Testis (tissue), 5 donors: ENCODE measurements at places on chromosomes 5 and 9.

DNA sequence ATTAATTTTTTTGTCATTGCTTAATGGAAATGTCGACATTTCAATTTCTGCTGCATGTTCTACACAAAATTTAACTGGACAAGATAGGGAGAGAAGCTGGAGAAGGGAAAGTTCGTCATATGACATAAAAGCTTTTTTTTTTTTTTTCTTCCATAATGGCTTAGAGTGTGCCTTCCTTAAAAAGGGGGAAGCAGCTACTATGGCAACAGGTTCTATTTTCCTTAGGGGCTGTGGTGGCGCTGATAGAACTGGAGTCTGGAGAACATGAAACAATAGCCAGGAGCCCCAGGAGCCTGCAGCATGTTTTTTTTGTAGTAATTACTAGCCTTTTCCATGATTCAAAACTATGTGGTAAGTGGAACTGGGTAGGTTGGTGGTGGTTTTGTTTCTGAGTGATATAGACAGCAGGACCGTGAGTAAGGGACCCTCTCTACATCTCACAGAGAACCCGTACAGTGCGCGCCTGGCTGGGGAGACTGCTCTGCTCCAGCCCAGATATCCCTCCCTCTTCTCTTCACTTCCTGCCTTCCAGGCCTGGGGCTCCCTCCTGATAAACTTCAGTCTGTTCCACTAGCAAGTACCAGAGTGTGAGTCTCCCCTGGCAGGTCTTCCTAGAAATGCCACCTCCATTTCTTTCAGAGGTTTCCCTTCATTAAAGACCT is 301.6 kb downstream of the NR3C1 start:
- no peak for DNase-seq
- H3K36me3 ChIP-seq, result no peaks in the 10 kb centered on the region
- H3K4me3 ChIP-seq, result no peak overlapping the region
- H3K27me3 ChIP-seq, result no peaks in the 10 kb centered on the region
- H3K27ac ChIP-seq, result no peak overlapping the region

DNA sequence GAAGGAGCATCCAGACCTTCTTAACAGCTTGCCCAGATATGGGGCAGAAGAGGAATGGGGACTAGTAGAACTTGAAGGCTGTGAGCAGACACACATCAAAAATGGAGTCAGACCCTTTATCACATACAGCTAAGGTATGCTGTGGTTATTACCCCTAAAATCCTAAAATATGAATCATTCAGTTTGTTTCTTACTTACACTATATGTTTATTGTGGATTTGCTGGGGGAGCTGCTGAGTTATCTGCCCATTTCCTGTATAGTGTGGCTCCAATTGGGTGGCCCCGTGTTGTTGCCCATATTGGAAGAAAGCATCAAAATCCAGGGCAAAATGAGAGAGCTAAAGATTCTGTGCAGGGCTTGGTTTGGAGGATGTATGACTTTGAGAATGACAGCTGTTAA is 56.9 kb downstream of the AP3S1 start:
- no peak for DNase-seq
- no peaks in the 10 kb centered on the region for H3K4me1 ChIP-seq
- H3K36me3 ChIP-seq, result no peaks in the 10 kb centered on the region
- no peaks in the 10 kb centered on the region for H3K27me3 ChIP-seq

DNA sequence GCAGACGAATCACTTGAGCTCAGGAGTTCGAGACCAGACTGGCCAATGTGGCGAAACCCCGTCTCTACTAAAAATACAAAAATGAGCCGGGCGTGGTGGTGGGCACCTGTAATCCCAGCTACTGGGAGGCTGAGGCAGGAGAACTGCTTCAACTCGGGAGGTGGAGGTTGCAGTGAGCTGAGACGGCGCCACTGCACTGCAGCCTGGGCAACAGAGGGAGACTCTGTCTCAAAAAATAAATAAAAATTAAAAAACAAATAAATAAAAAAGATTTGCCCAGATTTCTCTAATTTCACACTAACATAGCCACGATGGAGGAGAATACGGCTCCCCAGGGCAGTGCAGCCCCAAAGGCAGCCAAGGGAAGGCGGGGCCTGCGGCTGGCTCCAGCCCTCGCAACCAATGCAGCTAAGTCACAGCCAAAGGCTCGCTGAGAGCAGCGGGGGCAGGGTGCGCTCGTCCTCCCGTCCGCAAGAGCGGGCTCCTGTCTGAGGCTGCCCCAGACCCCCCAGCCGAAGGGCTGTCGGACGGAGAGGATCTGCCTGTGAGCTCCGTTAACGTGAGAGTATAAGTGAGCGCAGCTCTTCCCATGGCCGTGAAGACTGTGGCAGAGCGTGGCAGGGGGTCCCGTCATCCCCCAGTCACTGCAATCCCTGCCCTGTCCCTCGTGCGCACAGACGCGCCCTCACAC is 43.5 kb downstream of the SLC12A7 start:
- H3K36me3 ChIP-seq, result no peaks in the 10 kb centered on the region
- H3K27me3 ChIP-seq, result no peaks in the 10 kb centered on the region
- H3K27ac ChIP-seq, result no peak overlapping the region
- no peak overlapping the region for H3K4me3 ChIP-seq
- no peaks in the 10 kb centered on the region for H3K4me1 ChIP-seq
- DNase-seq, result no peak

DNA sequence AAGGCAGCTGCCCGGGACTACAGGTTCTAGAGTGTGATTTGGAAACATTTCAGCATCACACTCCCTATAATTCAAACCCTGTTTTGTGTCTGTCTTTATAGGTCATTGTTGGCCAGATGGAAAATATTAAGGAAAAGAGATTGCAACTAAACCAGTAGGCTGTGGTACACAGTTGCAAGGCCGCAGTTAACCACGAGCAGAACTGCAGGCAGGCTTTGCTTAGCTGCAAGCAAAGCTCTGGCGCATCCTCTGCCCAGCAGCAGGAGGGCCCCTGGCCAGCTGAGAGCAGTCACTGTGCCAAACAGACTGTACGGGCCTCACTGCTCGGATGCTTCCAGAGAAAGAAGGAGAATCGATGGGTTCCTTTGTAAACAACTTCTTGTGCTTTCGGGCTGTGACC is 204.5 kb downstream of the DENND1A start:
- no peaks in the 10 kb centered on the region for H3K36me3 ChIP-seq
- H3K4me1 ChIP-seq, result peaks cover 5% of the 10 kb centered on the region
- H3K27ac ChIP-seq, result no peak overlapping the region
- DNase-seq, result peak; percentile 48

DNA sequence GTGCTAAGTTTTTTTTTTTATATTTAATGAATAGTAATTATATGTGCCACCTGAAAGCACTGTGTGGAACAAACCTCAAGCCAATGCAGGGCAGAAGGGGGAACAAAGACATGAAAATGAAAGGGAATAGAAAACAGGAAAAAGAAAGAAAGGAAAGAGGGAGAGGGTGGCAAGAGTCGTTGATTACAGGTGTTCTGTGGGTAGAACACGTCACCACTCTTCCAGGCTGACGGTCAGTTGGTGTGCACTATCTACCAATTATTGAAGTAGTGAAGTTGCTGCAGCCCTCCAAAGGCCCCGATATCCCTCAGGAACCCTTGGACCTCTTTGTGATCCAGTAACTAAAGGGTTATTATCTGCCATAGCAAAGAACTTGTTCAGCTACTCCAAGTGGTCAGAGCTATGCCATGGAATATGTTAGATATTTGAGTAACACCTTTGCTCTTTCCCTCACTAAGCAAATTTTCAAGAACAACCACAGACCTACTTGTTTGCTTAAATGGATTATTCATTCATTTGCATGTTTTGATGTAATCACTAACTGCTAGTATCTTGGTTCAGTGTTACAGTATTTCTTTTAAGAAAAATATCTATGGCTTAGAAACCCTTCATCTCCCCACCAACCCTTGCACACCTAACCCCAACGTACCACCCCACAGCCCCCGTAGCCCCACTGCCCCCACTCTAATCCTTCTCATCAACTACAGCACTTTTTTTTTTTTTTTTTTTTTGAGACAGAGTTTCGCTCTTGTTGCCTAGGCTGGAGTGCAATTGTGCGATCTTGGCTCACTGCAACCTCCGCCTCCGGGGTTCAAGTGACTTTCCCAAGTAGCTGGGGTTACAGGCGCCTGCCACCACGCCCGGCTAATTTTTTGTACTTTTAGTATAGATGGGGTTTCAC is 31.3 kb downstream of the FYB1 start:
- no peaks in the 10 kb centered on the region for H3K27me3 ChIP-seq
- no peak overlapping the region for H3K27ac ChIP-seq
- H3K4me3 ChIP-seq, result no peak overlapping the region
- no peaks in the 10 kb centered on the region for H3K4me1 ChIP-seq
- no peaks in the 10 kb centered on the region for H3K36me3 ChIP-seq

DNA sequence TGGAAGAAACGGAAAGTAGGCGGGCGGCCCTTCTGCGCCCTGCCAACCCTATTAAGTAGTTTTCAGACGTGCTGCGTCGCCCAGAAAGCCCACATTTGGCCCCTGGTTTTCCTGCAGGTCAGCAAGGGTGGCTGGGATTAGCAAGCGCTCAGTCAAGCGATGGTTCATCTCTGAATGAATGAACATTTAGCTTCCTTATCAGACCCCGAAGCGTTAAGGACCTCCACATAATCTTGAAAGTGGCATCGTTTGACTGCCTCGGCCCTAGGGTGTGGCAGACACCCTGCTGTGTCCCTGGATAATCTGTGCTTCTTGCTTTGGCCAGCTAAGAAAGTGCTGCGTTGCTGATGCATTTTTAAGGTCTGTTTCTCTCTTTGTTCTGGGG is 684 bp downstream of the TOR1B start:
- no peaks in the 10 kb centered on the region for H3K27me3 ChIP-seq
- H3K4me3 ChIP-seq, result peak overlapping the region; percentile 85
- peak overlapping the region; percentile 85 for H3K27ac ChIP-seq
- H3K36me3 ChIP-seq, result no peaks in the 10 kb centered on the region

DNA sequence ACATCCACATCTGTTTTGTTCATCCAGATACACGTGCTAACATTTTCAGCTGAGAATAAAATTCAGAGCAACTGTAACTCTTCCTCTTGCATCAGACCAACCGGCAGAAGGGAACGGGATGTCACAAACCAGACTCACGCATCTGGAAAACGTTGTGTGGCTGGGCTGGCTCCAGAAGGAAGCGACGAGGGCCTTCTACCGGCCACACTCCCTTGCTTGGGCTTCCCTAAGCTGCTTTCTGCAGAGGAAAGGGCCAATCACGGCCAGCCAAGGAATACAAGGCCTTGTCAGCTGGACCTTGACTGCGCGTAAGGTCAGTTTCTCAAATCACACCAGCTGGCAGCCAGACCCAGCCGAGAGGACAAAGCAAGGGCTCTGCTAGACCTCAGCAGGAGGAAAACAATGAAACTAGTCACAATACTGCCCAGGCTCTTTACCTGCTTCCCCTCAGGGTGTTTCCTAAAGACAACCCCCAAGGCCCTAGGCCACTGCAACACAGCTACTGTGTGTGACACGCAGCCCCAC is 106.1 kb downstream of the THBS4 start:
- H3K36me3 ChIP-seq, result no peaks in the 10 kb centered on the region
- peak; percentile 93 for DNase-seq
- peaks cover 39% of the 10 kb centered on the region for H3K4me1 ChIP-seq
- H3K4me3 ChIP-seq, result no peak overlapping the region

DNA sequence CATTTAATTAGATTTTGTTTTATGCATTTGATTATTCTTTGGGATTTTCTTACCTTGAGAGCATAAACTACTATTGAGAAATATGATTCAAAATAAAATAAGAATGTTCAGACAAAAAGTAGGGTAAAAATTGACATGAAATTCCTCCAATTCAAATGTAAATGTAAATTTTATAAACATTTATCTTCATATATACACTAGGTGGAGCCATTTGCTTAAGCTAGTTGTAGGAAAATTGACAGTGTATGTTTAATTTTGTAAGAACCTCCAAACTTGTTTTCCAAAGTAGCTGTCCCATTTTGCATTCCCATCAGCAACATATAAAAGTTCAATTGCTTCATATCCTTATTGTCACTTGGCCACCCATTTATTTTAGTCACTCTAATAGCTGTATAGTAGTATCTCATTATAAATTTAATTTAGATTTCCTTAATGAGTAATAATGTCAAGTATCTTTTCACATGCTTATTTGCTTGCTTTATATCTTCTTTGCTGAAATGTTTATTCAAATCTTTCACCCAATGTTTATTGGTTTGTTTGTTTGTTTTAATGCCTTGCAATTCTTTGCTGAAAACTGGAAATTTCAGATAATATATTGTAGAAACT is 37.6 kb upstream of the SLCO6A1 start:
- no peaks in the 10 kb centered on the region for H3K4me1 ChIP-seq
- no peak for DNase-seq
- H3K36me3 ChIP-seq, result no peaks in the 10 kb centered on the region
- H3K4me3 ChIP-seq, result no peak overlapping the region

- peaks cover 11% of the 10 kb centered on the region for H3K4me1 ChIP-seq
- H3K36me3 ChIP-seq, result no peaks in the 10 kb centered on the region
- H3K4me3 ChIP-seq, result no peak overlapping the region
- H3K27ac ChIP-seq, result no peak overlapping the region
- peak; percentile 47 for DNase-seq
These were observed 389.1 kb downstream of the ENC1 start for GRCh38 chr5:74251141-74252035.

DNA sequence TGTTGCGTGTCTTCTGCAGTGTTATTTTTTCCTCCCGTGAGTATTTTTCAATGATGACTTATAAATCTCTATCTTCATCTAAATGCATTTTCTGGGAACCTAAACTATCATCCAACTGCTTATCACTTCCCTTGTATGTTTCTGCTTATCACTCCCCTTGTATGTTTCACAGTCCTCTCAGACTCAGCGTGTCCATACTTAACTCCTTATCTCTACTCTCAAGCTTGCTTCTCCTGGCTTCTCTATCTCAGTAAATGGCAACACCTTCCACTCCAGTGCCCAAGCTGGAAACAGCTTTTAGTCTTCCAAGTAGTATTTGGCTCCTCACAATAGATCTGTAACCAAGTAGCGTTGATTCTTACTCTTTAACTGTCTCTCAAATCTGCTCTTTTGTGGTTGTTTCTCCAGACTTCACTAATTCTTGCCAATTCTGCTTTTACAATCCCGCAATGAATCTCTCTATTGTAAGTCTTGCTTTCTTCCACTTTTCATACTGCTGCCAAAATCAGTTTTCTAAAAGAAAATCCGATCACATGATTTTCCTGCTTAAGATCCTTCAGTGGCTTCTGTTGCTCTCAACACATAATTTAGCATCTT is 33.8 kb upstream of the TXNDC8 start:
- no peaks in the 10 kb centered on the region for H3K27me3 ChIP-seq
- DNase-seq, result no peak
- H3K4me1 ChIP-seq, result no peaks in the 10 kb centered on the region
- no peak overlapping the region for H3K4me3 ChIP-seq

DNA sequence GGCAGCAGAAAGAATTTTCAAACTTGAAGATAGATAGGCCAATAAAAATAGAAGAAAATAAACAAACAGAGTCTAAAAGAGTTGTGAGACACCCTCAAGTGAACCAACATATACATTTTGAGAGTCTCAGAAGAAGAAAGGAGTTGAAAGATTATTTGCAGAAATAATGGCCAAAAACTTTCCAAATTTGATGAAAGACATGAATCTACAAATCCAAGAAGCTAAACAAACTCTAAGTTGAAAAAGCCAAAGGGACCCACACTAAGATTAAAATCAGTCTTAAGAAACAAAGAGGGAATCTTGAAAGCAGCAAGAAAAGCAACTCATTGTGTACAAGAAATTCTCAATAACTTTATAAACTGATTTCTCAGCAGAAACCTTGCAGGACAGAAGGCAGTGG is 137.0 kb downstream of the SAXO1 start:
- H3K36me3 ChIP-seq, result no peaks in the 10 kb centered on the region
- no peaks in the 10 kb centered on the region for H3K27me3 ChIP-seq
- H3K4me3 ChIP-seq, result no peak overlapping the region
- H3K27ac ChIP-seq, result no peak overlapping the region

- H3K27me3 ChIP-seq, result no peaks in the 10 kb centered on the region
- DNase-seq, result no peak
- no peak overlapping the region for H3K4me3 ChIP-seq
- H3K36me3 ChIP-seq, result no peaks in the 10 kb centered on the region
- H3K27ac ChIP-seq, result no peak overlapping the region
These were observed 78.1 kb upstream of the ANXA1 start for GRCh38 chr9:73073337-73074175.
